ENCODE measurements at places on chromosomes 16 and 17. TPM values are rescaled to one million over a fixed set of nuclear protein-coding genes. Genes with fewer than 3 reads are reported as not detected.

CTF1 gene
- total RNA-seq: 0.67 TPM

ZFPM1 gene
- 2.7 TPM for total RNA-seq

PTX4 gene
- under 0.01 TPM for total RNA-seq

OR1A1 gene
- total RNA-seq: not detected

Measured in melanocyte of skin (primary cell).